ENCODE measurements at places on chromosomes 7 and 10.

DNA sequence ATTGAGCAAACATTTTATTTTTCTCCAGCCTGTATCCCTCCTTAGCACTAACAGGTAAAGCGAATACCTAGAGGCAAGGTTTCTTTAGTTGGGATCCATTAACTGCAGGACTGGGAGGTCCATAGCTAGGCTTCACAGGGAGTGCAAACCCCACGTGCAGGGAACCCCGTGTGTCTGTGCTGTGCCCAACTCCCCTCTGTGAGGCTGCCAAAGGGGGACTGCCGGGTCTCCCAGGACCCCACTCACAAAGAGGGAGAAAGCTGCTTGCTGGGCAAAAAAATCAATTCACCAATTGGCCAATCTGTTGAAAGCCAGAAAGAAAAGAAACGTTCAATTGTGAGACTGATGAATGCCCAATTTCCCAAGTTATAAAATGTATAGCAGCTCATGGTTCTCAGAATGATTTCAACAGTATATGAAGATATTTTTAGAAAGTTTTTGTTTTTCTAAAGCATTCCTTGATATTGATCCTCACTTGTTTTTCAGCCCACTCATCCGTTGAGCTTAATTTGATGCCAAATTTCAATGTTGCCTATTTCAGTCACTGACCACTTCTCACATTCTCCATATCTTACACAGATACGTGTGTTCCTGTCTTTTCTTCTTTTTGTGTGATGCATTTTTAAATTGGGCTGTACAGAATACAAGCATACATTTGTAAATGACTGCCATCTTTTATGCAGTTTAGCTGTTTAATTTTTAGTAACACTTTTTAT lies 202.7 kb upstream of the PRSS58 start:
- ATAC-seq, result no peak

DNA sequence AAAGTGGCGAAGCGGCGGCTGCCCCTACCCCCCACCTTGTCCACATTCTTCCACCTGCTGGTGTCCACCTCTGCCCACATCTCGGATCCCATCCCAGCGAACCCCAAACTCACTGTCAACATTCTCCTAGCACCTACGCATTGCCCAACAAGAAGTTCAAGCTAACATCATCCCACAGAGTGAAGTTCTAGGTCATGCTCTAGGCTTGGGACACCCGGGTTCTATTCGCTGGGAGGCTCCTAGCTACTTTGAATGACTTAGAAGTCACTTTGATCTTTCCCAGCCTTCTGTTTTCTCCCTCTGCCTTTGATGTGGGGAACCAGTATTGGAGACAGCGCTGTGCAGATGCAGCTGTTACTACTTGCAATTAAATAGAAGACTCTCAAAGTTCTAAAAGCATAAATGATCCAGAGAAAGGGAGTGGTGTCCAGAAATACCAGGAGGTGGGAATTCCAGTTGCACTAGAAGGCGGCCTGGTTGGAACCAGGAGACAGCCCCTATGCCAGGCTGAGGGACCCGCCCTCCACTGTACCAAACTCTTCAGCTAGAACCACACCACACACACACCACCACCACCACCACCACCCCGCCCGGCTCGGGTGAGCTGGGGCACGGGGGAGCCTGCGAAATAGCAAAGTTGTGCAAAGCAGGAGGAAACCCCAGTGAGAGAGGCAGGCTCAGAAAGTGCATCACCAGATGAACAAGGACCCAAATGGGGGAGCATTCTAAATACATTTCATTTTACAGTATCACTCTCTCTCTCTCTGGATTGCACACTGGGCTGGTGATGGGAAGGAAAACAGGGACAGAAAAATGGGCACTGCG lies 5.5 kb upstream of the VGF start:
- ATAC-seq, result no peak

- ATAC-seq, result no peak
Measured at GRCh38 chr7:133696056-133696455, 431.1 kb upstream of the LRGUK start.

DNA sequence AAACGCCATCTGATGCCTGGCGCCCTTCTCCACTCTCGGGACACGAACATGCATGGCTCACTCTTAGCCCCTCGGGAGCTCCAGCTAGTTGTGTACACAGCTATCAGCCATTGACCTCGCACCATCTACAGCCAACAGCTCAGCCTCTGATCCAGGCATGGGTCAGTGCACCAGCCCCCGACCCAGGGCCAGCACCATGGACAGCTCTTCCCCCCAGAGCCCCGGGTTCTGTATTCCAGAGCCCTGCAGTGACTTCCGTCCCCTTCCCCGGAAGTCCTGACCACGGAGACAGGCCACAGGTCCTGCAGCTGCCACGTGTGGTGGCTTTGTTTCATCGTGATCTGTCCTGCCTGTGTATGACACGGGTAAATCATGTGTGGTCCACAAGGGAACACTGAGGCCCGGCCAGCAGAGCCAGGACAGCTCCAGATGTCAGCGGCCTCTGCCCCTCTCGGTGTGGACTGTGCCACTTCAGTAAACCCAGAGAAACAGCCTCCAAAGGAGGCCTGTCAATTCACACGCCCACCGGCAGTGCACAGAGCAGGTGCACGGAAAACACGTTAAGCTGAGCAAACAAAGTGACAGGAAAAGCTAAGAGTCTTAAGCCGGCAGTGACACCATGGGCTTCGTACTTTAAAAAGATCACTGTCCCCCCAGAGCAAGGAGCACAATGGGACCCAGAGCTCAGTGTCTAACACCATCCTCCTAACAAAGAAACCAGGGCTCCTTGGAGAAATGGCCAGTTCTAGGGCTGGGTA lies 13.0 kb downstream of the STK32C start:
- ATAC-seq, result no peak

GRCh38 chr7:48976253-48976652 lies 51.9 kb downstream of the CDC14C start:
- ATAC-seq, result no peak

DNA sequence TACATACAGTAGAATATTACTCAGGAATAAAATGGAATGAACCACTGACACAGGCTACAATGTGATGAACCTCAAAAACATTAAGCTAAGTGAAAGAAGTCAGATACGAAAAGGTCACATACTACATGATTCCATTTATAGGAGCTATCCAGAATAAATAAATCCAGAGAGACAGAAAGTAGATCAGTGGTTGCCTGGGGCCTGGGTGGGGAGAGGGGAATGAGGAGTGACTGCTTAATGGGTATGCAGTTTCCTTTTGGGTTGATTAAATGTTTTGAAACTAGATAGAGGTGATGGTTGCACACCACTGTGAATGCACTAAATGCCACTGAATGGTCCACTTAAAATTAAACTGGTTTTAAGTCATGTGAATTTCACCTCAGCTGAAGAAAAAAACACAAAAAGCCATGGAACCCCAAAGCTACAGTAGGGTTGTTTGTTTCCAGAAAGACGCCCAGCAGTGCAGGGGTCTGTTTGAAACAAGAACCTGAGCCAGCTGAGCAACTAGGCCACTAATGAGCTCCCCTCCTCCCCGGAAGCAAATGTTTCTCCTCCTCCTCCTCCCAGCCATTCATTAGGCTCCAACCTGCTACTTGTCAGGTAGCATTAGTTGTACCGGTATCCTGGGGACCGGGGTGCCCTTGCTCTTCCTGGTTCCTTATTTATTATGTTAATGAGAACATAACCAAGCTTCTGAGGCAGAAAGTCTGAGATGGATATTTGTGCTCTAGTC lies 168.4 kb downstream of the EVX1 start:
- no peak for ATAC-seq

Measured in SK-N-SH treated with all-trans-retinoic acid at 6 μM for 48 hours (cell line).